Ovary (tissue), 10 donors: ENCODE measurements at places on chromosomes 5 and 9.

DNA sequence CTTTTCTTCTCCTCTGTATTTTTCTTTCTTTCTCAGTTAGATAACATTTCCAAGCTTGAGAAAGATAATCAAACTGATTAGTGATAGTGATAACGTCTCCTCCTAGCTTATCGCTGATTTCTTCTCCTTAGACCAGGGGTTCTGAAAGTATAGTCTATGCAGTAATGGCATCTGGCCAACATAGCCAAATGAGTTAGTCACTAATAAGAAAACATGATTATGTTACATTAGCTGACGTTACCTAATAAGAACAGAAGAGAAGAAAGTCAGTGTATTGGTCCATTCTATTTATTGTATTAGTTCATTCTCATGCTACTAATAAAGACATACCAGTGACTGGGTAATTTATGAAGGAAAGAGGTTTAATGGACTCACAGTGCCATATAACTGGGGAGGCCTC lies 111.2 kb downstream of the STRBP start:
- no peak for DNase-seq

DNA sequence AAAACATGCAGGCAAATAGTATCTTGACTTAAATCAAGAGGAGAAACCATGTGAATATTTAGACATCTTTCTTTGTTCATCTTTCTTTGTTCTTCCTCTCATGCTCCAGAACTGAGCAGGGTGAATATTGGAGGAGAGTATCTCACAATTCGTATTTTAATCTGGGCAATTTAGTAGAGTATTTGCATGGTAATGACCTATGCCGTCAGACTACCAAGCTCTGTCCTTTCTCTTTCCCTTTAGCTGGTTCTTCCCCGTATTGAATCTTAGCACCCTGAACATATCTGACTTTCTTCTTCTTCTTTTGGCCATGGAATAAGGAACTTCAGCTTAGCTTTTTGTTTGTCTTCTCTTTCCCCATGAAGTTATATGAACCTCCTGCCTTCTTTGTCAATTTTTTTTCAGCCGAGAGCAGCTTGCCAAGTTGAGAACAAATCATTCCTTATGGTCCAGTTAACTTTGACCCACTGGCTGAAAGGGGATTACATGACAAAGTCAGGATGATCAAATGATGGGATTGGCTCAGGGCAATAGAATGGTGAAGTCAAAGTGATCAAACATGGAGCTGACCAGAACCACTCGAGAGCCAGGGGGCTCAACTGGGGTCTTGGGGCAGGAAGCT lies 95.8 kb downstream of the DAPK1 start:
- DNase-seq = no peak

DNA sequence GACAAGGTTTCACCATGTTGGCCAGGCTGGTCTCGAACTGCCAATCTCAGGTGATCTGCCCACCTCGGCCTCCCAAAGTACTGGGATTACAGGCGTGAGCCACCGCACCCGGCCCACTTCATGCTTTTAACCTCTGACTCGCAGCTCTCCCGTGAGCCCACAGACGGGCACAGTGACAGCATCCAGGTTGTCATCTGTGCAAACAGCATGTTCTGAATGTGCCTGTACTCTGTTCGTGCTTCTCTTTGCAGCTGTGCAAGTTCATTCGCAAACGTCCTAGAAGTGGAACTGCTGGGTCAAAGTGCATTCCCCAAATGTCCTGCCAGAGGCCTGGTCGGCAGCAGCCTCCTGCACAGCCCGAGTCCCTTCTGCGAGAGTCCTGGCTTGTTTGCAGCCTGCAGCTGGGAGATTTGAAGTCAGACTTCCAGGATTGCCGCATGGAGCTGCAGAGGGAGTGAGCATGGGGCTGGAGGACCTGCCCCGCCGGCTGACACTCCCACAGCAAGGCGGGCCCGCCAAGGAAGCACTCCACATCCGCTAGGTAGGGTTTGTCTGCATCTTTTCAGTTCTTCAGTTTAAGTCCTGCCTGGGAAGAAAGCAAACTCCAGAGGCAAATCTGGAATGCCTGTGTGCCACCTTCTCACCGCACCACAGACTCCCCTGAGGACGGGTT lies 3.4 kb downstream of the BRD3OS start:
- no peak for DNase-seq

GRCh38 chr9:93166699-93167098 lies 17.2 kb upstream of the WNK2 start:
- DNase-seq = no peak

DNA sequence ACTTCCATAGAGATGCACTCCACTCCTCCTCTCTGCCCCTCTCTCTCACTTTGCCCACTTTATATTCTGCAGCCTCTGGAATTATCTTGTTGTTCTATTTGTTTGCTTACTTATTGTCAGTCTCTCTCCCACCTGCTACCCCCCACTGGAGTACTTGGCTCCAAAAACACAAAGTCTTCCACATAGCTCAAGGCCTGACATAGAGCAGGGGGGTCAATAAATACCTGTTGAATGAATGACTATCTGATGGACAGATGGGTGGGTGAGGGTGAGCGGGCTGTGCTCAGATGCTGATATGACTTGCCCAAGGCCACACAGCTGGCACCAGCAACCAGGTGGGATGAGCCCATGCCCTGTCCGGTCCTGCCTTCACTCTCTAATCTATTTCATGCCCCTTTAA lies 13.4 kb upstream of the UNC5A start:
- DNase-seq = no peak

DNA sequence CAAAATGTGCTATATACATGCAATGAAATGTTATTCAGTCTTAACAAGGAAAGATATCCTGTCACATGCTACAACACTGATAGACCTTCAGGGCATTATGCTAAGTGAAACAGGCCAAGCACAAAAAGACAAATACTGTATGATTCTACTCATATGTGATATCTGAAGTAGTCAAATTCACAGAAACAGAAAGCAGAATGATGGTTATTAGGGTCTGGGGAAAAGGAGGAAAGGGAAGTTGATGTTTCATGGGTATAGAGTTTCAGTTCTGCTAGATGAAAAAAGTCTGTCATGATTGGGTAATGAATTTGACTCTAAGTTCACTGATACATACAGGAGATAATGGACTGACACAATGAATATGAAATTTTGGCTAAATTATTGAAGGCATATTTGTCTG lies 11.2 kb upstream of the RIC1 start:
- DNase-seq = no peak

- DNase-seq = no peak
Observed at GRCh38 chr5:96151891-96152290, 190.2 kb upstream of the ELL2 start.

DNA sequence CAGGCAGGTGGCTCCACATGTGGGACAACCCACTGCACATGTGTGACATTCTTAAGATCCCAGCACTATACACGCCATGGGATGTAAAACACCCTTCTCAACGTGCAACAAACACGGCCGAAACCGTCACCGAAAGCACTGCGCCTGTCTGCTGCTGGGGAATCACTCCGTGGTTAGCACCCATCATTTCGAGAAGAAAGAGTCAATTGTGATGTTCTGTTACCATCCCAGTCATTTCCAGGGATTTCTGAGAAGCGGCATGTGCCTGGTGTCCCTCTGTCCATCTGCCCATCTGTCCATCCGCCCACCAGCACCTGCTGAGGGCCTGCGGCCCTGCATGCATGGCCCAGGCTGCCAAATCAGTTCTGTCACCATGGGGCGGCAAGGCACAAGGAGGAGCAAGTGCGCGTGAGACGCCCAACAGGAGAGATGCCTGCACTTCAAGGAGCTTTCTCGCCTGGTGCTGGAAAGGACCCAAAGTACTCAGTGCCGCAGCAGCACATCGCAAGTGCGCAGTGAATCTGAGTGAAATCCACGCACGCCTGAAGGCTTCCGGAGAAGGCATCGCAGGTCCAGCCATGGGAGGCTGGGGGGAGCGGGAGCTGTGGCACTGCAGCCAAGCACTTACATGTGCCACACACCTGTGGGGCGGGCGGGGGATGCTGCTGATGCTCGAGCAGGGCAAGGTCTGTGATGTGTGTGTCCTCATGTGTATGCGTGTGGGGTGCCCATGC lies 38.0 kb downstream of the VAV2 start:
- no peak for DNase-seq

- no peak for DNase-seq
Observed at GRCh38 chr5:177228751-177229150, 74.8 kb downstream of the RAB24 start.

DNA sequence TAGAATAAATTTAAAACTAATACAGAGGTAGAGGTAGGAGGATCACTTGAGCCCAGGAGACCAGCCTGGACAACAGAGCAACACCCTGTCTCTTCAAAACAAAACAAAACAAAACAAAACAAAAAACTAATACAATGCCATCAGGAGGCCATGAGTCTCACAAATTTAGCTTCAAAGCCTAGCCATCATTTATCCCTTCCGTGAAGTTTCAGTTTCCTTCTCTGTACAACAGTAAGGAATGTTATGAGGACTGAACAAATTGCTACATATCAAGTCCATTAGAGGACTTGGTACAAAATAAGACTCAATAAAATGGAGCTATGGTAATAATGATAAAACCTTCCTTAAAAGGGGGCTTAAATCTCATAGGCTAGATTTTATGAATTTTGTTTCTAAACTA lies 60.8 kb downstream of the MAPKAP1 start:
- no peak for DNase-seq

DNA sequence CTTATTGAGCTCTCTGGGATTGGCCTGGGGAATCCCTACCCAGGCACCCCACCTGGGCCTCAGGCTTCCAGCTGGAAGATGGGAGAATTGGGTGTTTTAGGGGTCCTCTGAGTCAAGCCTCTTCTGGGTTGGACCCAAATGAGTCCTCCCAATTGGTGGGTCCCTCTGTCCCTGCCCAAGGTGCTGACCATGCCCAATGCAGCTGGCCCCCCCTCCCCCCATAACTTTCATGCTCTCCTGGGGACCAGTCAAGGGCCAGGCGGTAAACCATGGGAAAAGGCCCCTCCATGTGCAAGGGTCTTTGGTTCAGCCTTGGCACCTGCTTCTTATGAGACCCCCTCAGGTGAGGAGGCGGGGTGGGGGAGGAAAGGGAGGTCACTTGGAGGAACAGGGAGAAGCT lies 3.4 kb upstream of the PSD2 start:
- no peak for DNase-seq

- DNase-seq = no peak
Observed at GRCh38 chr5:115514220-115514619, 30.4 kb downstream of the FEM1C start.

DNA sequence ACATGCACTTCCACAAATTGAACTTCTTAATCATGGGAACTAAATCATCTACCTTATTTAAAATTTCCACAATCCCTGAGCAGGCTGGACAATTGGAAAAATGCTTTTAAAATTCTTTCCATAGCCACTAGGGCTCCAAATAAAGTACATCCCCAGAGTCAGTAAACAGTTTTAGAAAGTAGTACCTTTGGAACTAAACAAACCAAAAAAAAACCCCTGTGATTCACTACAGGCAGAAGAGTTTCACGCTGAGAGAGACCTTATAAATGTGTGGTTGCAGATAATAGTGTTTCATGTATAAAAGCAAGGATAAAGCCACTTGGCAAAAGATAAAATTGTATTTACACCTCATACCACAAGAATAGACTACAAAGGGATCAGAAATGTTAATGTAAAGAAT lies 11.8 kb upstream of the HMGCR start:
- DNase-seq = no peak

DNA sequence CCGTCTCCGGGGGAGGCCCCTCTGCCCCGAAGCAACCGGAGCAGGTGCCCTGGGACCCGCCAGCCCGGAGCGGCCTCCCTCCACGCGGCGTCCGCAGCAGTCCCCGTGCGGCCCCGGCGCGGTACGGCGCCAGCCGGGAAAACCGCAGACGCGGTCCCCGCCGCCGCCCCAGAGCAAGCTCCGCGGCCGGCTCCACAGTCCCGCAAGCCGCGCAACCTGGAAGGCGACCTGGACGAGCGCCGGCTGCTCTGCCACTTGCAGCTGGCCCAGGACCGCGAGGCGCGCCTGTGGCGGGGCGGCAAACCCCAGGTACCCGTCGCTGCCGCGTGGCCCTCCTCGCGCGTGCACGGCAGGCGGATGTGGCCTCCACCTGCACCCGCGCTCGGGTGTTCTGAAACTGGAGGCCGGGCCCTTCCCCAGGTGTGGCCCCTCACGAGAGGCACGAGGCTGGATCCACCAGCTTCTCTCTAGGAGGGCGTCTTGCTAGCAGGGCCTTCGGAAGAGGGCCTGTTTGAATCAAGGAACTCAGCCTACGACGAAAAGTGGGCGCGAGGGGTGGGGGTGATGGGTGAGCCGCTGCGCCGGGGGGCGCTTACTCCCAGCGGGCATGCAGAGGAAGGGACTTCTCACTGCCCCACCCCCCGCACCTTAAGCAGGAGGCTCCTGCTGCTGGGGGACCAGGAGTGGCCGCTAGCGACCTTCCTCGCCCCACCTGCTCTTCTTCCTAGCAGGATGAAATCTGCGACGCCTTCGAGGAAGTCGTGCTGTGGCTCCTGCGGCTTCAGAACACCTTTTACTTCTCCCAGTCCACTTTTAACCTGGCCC lies 602 bp downstream of the CCNI2 start:
- DNase-seq = no peak

DNA sequence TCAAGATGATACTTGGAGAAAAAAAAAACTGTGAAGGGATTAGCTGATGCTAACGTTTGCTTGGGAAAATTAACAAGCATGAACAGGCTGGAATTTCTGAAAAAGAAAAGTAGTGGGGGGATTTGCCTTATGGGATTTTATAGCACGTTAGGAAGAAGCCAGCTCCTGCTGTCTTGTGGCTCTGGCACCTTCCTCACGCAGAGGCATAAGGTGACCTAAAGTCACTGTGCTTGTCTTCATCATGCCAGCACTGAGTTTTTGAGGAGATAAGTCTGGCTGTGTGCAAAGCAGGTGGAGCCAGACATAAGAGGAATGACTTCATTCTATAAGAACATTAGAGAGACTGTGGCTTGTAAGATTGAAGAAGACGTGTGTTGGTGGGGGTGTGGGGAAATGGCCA lies 94.4 kb upstream of the MAP1B start:
- DNase-seq = no peak

- DNase-seq = no peak
Observed at GRCh38 chr5:145294331-145294730, 540.8 kb downstream of the PRELID2 start.

DNA sequence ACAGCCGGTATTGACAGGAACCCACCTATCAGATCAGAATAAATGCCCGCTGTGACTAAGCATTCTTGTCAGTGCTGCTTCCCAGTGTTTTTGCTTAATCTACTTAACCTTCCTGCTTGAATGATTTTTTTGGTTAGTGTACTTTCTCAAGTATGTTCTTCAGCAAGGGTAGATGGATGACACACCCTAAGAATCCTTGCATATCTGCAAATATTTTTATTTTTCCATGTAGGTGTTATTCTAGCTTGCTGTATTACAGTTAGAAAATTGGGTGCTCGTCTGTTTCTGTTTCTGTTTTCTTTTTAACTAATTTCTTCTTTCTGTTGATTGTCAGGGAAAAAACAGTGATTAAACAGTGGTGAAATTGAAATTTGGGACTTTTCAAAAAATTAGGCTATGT lies 64.5 kb downstream of the SEC61B start:
- no peak for DNase-seq

GRCh38 chr9:23841304-23841703 lies 15.3 kb upstream of the ELAVL2 start:
- no peak for DNase-seq

DNA sequence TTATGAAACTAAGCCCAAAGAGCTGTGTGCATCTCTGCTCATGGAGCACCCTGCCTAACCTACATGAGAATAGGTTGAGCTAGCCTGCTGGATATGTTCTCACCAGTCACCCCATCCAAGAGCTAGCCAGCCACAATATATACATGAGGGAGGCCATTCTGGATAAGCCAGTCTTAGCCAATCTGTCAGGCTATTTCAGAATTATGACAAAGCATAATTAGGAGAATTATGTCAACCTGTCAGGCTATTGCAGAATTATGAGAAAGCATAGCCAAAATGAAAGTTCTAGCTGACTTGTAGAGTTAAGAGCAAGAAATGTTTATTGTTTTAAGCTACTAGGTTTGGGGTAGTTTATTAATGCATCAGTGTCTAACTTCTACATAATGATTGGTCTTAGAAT lies 189.8 kb downstream of the WDR70 start:
- DNase-seq = no peak
